ENCODE measurements at places on chromosomes 2 and 18.

GRCh38 chr2:159160412-159160811 lies 126.1 kb downstream of the WDSUB1 start:
- no peak overlapping the region for H3K4me3 ChIP-seq
- H3K27ac ChIP-seq: peak overlapping the region; percentile 90
- H3K36me3 ChIP-seq: peaks cover 88% of the 10 kb centered on the region
- H3K27me3 ChIP-seq: no peaks in the 10 kb centered on the region
- H3K4me1 ChIP-seq: peaks cover 53% of the 10 kb centered on the region

GRCh38 chr18:57984490-57985115 lies 59.4 kb upstream of the NEDD4L start:
- no peak overlapping the region for H3K27ac ChIP-seq
- peaks cover 16% of the 10 kb centered on the region for H3K4me1 ChIP-seq
- no peaks in the 10 kb centered on the region for H3K36me3 ChIP-seq

DNA sequence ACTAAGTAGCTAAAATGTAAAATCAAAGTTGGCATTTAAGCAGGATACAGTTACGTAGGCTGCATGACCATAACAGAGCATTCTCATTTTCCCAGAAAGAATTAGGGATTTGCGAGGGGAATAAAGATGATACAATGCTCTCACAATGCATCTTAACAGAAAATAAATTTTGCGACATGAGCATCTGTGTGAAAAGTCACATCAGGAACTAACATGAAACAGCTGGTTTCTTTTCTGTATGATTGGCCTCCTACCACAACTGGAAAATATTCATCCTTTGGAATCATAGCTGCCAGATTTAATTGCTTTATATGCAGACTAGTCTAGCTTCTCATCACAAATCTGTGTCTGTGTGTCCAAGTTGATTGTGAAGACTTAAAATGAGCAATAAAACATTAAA lies 66.0 kb downstream of the KCTD18 start:
- peaks cover 26% of the 10 kb centered on the region for H3K36me3 ChIP-seq
- H3K4me3 ChIP-seq: no peak overlapping the region
- H3K27me3 ChIP-seq: no peaks in the 10 kb centered on the region
- DNase-seq: no peak

DNA sequence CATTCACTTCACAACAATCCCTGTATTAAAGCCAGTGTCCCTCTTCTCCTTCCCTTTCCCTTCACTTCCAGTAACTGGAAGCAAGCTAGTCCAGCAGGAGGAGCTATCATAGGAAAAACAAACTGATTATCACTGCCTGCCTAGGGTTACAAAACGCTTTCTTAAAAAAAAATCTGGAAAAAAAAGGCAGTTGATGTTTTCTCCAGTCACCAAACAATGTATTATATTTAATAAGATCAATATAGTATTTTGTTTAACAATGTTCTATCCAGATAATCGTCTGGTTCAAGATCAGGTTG lies 78.8 kb upstream of the ITGB6 start:
- DNase-seq: no peak
- no peaks in the 10 kb centered on the region for H3K27me3 ChIP-seq
- H3K27ac ChIP-seq: no peak overlapping the region
- H3K36me3 ChIP-seq: peaks cover 68% of the 10 kb centered on the region

DNA sequence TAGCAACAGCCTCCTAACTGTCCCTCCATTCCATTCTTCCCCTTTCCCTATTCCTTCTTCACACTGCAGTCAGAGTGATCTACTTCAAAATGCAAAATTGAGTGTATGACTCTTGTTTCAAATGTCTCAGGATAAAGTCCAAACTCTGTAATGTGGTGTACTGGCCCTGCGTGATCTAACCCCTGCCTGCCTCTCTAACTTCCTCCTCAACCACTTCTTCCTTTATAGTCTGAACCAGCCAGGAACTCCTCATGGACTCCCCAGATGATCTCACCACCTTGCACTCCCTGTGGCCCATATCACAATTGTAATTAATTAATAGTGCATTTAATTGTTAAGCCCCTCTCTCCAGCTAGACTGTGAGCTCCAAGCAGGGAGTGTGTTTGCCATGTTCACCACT lies 3.1 kb upstream of the B3GNT2 start:
- H3K27ac ChIP-seq: no peak overlapping the region
- H3K4me1 ChIP-seq: peaks cover 5% of the 10 kb centered on the region
- H3K4me3 ChIP-seq: no peak overlapping the region
- peaks cover 8% of the 10 kb centered on the region for H3K27me3 ChIP-seq
- no peak for DNase-seq

GRCh38 chr2:35790292-35790691 lies 565.3 kb upstream of the CRIM1 start:
- H3K36me3 ChIP-seq: no peaks in the 10 kb centered on the region
- peaks cover 20% of the 10 kb centered on the region for H3K4me1 ChIP-seq
- no peaks in the 10 kb centered on the region for H3K27me3 ChIP-seq
- no peak overlapping the region for H3K4me3 ChIP-seq
- DNase-seq: no peak
- no peak overlapping the region for H3K27ac ChIP-seq

- DNase-seq: no peak
- no peak overlapping the region for H3K27ac ChIP-seq
- H3K36me3 ChIP-seq: no peaks in the 10 kb centered on the region
Measured at GRCh38 chr2:130258356-130258755, 60.1 kb upstream of the TUBA3E start.

DNA sequence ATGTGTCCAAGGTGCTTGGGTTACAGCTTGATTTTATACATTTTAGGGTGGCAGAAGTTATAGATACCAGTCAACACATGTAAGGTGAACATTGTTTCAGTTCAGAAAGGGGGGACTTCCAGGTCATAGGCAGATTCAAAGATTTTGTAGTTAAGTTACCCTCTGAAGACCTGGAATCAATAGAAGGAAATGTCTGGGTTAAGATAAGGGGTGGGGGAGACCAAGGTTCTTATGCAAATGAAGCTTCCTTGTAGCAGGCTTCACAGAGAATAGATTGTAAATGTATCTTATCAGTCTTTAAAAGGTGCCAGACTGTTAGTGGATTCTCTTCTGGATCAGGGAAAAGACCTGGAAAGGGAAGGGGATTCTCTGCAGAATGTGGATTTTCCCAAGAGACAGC lies 42.4 kb downstream of the BMPR2 start:
- H3K27me3 ChIP-seq: peaks cover 4% of the 10 kb centered on the region
- no peak for DNase-seq
- peaks cover 5% of the 10 kb centered on the region for H3K4me1 ChIP-seq
- peaks cover 55% of the 10 kb centered on the region for H3K36me3 ChIP-seq
- H3K27ac ChIP-seq: no peak overlapping the region
- no peak overlapping the region for H3K4me3 ChIP-seq

DNA sequence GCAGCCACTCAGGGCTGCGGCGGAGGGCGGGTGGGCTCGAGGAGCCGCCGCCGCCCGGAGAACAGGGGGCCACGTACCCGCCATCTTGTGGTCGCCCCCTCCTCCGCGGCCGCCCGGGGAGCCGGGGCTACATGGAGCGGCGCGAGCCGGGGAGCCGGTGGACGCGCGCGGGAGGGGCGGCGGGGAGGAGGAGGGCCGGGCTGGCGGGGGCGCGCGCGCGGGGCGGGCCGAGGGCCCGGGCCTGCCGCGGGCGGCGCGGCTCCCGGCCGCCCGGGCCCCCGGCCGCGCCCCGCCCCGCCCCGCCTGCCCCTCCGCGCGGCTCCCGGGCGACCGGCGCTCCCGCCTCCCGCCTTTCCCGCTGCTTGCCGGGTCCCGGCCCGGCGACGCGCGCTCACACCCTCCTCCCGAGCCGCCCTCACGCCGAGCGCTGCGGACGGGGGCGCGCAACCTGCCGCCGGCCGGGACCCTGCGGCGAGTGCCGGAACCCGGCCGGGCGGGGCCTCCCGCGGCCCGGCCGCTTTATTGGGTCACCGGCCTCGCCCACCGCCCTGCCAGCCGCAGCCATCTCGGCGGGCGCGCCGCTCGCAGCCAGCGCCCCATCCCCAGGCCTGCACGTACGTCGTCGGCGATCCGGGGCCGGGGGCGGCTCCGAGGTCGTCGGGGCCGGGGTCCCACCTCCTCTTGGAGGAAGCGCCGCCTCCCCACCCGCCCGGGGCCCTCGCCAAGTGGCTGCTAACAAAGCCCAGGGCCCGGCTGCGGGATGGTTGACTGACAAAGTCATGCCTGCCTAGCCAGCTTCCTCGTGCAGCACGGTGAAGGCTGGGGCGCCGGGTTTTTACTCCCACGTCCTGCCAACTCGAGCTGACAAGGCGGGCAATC lies at the start of gene PPP4R1:
Gene PPP4R1 (minus strand): TSS at position 159 of the 879 bp plus-strand sequence. CDS start 75 bp downstream, at position 84.
- H3K4me1 ChIP-seq: peaks cover 43% of the 10 kb centered on the region
- H3K27me3 ChIP-seq: peaks cover 3% of the 10 kb centered on the region
- peak; percentile 85 for DNase-seq
- peak within 1 kb of the TSS; percentile 98 for H3K4me3 ChIP-seq
- peaks cover 20% of the 10 kb centered on the region for H3K36me3 ChIP-seq

GRCh38 chr2:200262047-200262446 lies 44.4 kb upstream of the SPATS2L start:
- no peak for DNase-seq
- peaks cover 10% of the 10 kb centered on the region for H3K27me3 ChIP-seq
- H3K4me3 ChIP-seq: no peak overlapping the region
- no peaks in the 10 kb centered on the region for H3K36me3 ChIP-seq
- H3K4me1 ChIP-seq: no peaks in the 10 kb centered on the region
- no peak overlapping the region for H3K27ac ChIP-seq

GRCh38 chr2:144215701-144216675 lies 303.9 kb downstream of the ZEB2 start:
- peaks cover 6% of the 10 kb centered on the region for H3K4me1 ChIP-seq
- no peaks in the 10 kb centered on the region for H3K27me3 ChIP-seq
- H3K4me3 ChIP-seq: no peak overlapping the region

- peaks cover 58% of the 10 kb centered on the region for H3K36me3 ChIP-seq
- DNase-seq: no peak
- no peak overlapping the region for H3K4me3 ChIP-seq
- peaks cover 4% of the 10 kb centered on the region for H3K27me3 ChIP-seq
- no peak overlapping the region for H3K27ac ChIP-seq
Measured at GRCh38 chr2:157743051-157743450, 114.4 kb upstream of the ACVR1C start.

DNA sequence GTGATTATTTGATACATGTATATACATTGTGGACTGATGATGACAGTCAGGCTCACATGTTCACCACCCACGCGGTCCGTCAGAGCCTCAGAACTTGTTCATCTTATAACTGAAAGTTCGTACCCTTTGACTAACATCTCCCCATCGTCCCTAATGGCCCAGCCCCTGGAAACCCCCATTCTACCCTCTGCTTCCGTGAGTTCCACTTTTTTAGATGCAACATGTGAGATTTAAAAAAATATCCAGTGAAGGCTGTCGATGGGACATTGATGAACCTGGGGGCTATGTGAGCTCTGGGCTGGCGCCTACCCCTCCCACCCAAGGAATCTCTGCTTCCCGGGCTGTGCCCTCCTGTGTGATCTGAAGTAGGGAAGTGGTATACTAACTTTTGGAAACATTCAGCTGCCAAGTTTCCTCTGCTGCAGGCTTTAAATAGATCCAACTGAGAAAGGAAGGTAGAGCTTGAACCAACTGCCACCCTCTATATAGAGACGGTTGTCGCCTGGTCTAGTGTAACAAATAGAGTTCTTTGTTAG lies 163.8 kb downstream of the FAM210A start:
- peaks cover 10% of the 10 kb centered on the region for H3K27me3 ChIP-seq
- H3K4me1 ChIP-seq: peaks cover 32% of the 10 kb centered on the region
- H3K4me3 ChIP-seq: no peak overlapping the region
- DNase-seq: no peak
- no peaks in the 10 kb centered on the region for H3K36me3 ChIP-seq

- no peak for DNase-seq
- H3K27me3 ChIP-seq: peaks cover 6% of the 10 kb centered on the region
- H3K4me1 ChIP-seq: peaks cover 5% of the 10 kb centered on the region
- no peaks in the 10 kb centered on the region for H3K36me3 ChIP-seq
- no peak overlapping the region for H3K4me3 ChIP-seq
Measured at GRCh38 chr2:168787098-168787781, 15.2 kb upstream of the NOSTRIN start.

- H3K27ac ChIP-seq: no peak overlapping the region
- no peaks in the 10 kb centered on the region for H3K27me3 ChIP-seq
- DNase-seq: no peak
- no peaks in the 10 kb centered on the region for H3K4me1 ChIP-seq
- no peaks in the 10 kb centered on the region for H3K36me3 ChIP-seq
Measured at GRCh38 chr2:145356056-145356455, 836.1 kb upstream of the ZEB2 start.

DNA sequence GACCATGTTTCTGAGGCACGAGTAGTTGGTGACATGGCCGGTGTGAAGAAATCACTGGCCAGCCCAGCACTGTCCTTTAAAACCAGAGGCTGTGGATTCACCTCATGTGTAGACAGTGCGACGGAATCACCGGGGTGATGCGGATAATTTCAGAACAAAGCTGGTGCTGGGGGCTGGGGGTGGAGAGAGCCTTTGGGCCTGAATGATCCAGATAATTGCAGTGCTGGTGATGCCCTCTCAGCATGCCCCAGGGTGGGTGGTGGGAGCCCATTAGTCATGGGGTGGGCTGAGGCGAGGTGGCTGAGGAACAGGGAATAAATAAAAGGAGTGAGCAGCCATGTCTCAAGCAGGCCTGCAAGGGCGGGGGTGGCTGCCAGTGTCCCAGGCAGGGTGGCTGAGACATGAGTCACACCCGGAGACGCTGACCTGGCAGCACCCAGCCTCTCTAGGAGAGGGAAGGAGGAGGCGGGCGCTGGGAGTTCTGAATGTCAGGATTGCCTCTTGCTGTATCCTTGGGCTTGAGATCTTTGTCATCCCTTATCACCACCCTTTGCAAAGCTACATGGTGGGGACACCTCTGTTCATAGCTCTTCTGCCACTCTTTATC lies 151.1 kb upstream of the MSH6 start:
- peaks cover 48% of the 10 kb centered on the region for H3K4me1 ChIP-seq
- H3K27ac ChIP-seq: peak overlapping the region; percentile 40
- DNase-seq: no peak
- H3K36me3 ChIP-seq: no peaks in the 10 kb centered on the region
- H3K27me3 ChIP-seq: peaks cover 15% of the 10 kb centered on the region

GRCh38 chr2:236689393-236689700 lies 119.7 kb downstream of the ACKR3 start:
- no peaks in the 10 kb centered on the region for H3K36me3 ChIP-seq
- peaks cover 94% of the 10 kb centered on the region for H3K4me1 ChIP-seq
- no peak for DNase-seq

Data from nephron progenitor cell (in vitro differentiated cells).